ENCODE measurements at places on chromosomes 16 and 17.

DNA sequence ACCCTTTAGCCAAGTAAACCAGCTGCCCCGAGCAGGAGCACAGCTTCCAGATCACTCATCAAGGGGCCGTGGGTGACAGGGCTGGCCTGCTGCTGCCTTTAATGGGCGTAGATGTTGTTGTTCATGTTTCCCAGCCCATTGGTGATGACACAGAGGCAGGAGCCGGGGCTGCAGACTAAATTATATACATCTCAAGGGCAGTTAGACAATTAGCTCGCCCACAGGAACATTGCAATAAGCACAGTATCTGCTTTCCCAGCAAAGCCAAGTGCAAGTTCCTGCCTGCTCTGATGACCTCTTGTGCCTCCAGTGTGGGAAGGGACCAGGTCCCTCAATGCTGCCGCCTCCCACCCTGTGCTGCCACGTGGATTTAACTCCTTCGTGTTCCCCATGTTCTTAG lies 485.8 kb downstream of the MAF start:
- no peak for DNase-seq

- no peak for DNase-seq
Observed at GRCh38 chr17:44232061-44232460, 12.6 kb upstream of the UBTF start.

GRCh38 chr17:56521414-56522141 lies 71.9 kb upstream of the NOG start:
- DNase-seq: no peak

- no peak for DNase-seq
Observed at GRCh38 chr17:41528959-41529353, 848 bp upstream of the KRT19 start.

DNA sequence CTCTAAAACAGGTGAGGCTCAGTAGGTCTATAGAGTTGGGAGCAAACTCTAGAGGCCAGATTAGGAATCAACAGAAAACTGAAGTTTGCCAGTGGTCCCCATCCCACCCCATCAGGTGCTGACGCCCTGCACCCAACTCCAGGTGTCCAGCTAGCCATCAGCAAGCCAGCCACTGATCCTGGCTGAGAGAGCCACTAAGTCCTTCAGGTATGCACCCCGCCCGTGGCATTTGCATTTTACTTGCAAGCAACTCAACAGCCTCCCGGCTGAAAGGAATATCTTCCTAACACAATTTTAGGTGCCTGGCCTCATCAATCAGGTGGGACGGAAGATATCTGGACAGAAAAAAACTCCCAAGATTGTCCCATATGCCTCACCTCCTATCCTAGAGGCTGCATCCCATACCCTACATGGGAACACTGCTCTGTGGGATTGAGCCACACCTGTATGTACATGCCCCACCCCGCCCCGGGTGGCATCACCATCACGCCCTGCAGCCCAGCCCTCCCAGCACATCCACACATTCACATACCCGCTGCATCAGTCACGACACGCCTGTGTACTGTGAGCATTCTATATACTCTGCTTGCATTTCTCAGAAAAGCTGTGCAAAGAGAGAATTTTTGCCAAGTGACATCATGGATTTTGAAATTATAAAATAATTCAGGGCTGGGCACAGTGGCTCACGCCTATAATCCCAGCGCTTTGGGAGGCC lies 8.3 kb downstream of the OTOP3 start:
- DNase-seq: no peak

GRCh38 chr17:60557805-60558204 lies 31.8 kb upstream of the APPBP2 start:
- DNase-seq: no peak

- DNase-seq: no peak
Observed at GRCh38 chr16:53067675-53068074, 12.9 kb downstream of the CHD9 start.

DNA sequence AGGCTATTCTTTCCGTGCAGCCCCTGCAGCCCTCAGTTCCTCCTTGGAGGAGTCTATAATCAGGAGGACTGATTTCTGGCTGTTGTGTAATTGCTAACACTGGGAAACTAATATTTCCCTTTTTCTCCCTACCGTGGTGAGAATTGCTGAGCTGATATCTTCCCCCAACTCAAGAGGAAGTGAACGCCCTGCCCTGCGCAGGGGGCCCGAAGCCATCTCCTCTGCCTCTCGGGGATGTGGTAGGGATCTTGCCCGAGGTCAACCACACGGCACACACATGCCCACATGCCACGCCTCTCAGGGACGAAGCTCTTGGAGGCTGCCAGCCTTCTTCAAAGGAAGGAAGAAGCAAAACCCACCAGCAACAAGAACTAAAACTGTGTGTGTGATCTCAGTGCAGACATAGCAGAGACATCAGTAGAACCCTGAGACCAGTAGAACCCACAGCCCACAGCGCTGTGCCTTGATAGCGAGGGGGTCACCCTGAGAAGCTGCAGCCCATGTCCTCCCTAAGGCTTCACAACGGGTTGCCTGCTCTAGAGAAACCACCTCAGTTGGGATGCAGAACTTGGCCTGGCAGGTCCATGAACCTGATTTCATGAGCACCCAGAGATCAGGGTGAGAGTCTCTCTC lies 8.9 kb upstream of the ULK2 start:
- DNase-seq: no peak

DNA sequence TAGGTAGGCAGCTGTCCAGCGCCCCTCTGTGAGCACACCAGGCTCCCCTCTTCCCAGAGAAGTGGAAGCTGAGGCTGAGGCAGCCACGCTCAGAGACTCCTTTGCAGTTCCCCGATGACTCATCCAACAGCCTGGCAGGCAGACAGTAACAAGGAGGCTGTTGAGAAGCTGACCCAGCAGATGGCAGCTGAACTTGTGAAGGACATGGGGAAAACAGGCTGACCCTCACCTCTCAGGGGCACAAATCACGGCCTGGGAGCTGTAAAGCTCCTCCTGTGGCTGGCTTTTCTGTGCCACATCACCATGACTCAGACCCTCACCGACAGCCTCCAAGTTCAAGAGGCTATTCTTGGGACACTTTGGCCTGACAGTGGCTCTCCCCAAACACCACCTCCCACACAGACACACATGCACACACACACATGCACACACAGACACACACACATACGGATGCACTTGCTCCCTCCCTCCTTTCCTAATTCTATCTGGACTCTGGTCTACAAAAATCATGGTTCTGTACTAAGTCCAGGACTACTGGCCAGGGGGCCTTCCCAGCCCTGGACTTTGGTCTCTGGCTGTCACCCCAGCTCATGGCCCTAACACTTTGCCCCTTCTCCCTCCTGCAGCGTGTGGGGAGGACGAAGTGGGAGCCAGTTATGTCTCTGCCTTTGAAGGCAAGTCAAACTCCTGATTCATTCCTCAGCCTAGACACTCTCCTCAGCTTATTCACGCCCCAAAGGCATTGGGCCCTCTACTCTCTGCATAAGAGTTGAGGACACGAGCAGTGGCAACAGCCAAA lies 23.2 kb downstream of the MAP3K14 start:
- DNase-seq: no peak

DNA sequence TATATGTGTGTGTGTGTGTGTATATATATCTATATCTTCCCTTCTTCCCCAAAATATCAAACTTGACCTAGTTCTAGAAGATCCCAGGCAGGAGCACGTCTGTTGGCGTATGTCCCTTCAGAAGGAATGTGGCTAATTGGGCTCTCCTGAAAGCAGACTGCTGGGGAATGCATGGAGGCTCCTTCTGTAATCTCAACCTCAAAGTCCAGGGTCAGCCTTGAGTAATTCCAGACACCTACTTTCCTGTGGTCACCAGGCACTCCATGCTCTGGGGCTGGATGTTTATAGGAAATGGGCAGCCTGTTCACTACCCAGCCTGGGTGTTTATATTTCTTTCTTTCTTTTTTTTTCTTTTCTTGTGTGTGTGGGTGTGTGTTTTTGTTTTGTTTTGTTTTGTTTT lies 13.4 kb downstream of the BCO1 start:
- DNase-seq: no peak

DNA sequence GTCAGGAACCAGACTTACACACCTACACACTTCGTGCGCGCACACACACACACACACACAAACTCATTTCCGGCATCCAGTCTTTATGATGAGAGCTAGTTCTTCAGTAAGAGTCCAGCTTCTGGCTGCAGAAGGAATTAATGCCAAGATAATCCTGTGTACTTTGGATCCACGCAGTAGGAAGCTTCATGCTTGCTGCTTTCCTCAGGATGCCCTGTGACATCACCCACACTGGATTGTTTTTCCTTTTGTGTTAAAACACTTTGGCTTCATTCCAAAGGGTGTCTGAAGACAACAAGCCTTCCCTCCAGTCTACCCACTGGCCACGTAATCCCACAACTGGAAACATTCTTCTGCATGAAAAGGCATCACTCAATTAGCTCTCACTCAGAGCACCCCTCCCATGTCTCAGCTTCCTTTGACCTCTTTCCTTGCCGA lies 35.4 kb downstream of the KCNJ16 start:
- DNase-seq: no peak

DNA sequence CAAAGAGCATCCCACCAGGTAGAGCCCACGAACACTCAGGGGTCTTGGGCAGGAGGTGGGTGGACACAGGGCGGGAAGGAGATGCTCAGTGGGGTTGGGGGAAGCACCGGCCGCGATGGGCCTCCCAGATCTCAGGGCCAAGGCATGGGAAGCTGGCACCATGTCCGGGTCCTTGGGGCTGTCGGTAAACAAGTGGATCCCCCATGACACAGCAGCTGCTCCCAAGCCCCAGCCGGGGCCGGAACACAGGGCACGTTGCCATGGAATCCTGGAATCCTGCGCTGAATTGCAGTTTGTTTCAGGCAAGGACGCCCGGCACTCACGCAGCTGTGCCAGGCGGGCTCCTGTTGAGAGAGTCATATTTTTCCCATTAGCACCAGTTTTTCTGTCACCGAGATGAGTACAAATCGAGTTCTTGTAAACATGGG lies 23.0 kb upstream of the CHMP6 start:
- DNase-seq: no peak

DNA sequence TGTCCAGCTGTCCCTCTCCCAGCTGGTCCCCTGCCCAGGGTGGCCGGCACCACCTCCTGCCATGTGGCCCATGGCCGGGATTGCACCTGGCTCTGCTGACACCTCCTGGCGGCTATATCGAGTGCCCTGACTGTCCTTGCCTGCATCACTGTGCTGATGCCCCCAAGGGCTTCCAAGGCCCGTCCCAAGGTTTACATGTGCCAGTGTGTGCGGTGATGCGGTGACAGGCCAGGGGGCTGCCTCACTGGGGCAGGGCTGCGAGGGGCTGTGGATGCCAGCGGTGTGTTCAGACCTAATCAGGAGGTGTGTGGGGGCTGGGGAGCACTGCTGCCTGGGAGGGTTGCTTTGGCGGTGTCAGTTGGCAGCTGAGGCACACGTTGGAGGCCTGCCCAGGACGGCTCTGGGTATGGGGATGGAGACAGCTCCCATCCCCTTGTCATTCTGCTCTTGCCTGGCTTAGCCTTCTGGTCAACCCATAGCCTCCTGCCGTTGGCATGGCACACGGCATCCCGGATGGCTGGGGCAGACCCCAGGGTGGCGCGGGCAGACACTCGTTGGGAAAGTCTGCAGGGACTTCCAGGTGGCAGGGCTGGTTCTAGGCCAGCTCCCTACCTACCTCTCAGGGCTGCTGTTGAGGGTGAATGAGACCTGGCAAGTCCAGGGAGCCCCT lies 5.5 kb downstream of the MAP2K3 start:
- DNase-seq: no peak

DNA sequence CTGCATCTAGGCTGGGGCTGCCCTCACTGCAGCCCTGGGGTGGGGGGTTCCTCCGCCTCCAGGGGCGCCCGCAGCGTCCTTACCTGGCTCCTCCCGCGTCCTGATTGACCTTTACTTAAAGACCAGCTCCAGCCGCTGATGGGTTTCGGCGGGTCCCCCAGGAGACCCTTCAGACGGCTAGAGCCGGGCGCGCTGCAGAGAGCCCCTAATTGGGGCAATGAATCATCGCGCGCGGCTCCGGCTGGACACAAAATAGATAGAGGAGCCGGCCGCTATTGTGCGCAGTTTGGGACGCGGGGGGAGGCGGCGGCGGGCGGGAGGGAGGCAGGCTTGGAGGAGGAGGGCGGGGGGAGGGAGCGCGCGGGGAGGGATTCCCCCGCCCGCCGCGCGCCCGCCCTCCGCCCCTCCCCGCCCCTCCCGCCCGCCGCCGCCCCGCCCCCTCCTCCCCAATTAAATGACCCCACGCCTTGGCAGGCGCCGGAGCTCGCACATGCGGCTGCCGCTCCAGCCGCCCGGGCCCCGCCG lies 56.5 kb upstream of the CIBAR2 start:
- no peak for DNase-seq

GRCh38 chr16:54748611-54749190 lies 182.0 kb upstream of the IRX5 start:
- DNase-seq: no peak
